ENCODE measurements at places on chromosomes 7 and 10. TPM values are rescaled to one million over a fixed set of nuclear protein-coding genes. Genes with fewer than 3 reads are reported as not detected.

The CAMK2B gene
- 0.98 TPM for total RNA-seq

The RAPGEF5 gene
- 0.16 TPM for total RNA-seq

The CTAGE6 gene
- not detected for total RNA-seq

The TET1 gene
- 2.5 TPM for total RNA-seq

The NPTX2 gene
- 0.13 TPM for total RNA-seq

The AKR1D1 gene
- total RNA-seq = not detected

The WNT8B gene
- not detected for total RNA-seq

The GIMAP4 gene
- total RNA-seq = not detected

The KIAA1217 gene
- total RNA-seq = 21.9 TPM

The PIK3AP1 gene
- total RNA-seq = 11.2 TPM

The KCND2 gene
- total RNA-seq = 0.38 TPM

The GCK gene
- 2.4 TPM for total RNA-seq

The PRXL2A gene
- total RNA-seq = 28.4 TPM

The HOXA13 gene
- not detected for total RNA-seq

The CHN2 gene
- 1.0 TPM for total RNA-seq

The LRRC61 gene
- 21.7 TPM for total RNA-seq
